ENCODE measurements at places on chromosomes 3 and 15.

- no peak for DNase-seq
These were observed 81.6 kb upstream of the PRR20G start for GRCh38 chr3:127369356-127369935.

GRCh38 chr15:45133561-45133920 lies 3.7 kb downstream of the DUOX1 start:
- no peak for DNase-seq

- DNase-seq, result no peak
These were observed 5.9 kb downstream of the PDCD10 start for GRCh38 chr3:167728632-167729323.

DNA sequence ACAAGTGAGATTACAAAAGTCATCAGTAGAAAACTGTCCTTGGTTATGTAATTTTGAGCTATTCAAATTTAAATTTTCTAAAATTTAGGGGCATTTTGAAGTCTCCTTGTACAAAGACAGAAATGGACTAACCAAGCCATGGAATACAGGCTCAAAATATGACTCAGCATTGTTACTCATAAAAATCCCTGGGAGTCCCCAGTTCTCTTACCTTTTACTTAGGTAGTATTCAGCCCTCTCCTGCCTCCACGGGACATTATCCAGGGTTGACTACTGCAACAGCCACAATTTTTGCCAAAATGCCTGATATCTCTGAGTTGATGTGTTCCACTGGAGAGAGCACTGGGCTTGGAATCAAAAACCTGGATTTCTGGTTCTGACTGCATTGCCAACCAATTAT lies 25.0 kb downstream of the CLDN18 start:
- no peak for DNase-seq

GRCh38 chr15:45457641-45458539 lies 64.7 kb downstream of the SLC30A4 start:
- peak; percentile 54 for DNase-seq

DNA sequence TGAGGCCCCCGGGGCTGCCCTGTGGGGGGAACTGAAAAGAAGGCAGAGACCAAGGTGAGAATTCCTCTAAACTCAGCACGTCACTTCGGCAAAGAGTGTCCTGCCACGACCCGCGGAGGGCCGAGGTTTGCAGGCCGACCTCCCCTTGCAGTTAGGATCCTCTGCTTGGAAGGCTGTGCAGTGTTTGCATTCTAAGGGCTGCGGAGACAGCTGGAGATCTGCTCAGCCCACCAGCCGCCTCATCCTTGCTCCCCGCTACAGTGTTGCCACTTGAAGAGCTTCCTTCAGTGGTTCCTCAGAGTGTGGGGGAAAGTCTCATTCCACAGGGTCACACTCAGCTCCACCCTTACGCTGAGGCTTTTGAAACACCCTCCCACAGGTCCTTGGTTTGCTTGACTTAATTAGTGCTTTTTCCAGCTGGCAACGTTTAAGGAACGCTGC lies 10.8 kb downstream of the SLC51A start:
- no peak for DNase-seq

DNA sequence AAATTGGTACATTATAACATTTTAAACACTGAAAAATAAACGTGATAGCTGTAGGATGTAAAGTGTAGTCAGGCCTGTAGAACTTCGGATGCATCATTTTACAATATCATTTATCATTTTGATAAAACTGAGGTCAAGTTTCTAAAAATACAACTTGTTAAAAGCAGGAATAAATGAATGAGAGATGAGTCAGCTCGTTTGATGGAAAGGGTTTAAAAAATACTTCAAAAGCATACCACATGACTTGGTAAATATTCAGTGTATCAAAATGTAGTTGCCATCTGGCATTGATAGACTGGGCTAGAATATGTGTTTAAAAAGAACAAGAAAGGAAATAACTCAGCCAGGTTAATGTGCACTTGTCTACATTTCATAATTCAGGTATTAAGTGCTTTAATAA lies 357.0 kb downstream of the TIGIT start:
- DNase-seq, result no peak

DNA sequence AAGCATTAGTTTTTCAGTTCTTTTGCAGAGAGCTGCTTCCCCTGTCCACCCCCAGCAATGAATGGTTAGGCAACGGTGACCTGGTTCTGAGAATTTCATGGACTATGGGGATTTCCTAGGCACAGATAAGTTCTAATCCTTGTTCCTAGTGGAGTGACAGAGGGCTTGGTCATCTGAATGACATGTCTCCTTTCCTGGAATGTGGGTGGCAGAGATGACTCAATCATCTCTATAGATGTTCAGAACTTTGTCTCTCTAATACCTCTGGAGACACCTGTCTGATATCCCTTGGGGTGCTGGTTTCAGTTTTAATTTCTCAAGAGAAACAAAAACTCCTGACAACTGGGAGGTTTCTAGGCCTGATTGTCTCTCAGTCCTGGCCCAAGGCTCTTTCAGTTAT lies 10.4 kb downstream of the PLA2G4E start:
- no peak for DNase-seq

GRCh38 chr15:69976366-69976994 lies 121.2 kb downstream of the TLE3 start:
- peak; percentile 17 for DNase-seq

GRCh38 chr15:89494031-89494430 lies 2.4 kb downstream of the RHCG start:
- DNase-seq, result no peak

DNA sequence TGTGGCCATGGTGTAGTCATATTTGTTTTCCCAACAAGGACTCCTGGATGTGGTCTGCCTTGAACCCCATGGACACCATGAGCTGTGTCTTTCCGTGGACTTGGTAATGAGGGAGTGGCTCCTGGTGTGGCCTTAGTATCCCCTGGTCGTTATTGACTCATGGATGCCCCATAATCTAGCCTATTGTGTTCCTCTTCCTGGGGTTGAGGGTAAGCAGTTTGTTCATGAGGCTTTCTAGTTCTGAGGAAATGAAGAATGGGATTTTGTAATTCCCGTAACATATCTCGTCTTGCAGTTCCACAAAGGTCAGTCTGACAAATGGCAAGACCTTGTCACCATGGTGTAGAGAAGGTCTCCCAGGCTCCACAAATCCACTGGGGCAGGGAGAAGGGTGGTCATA lies 22.6 kb downstream of the RAB7A start:
- DNase-seq, result no peak

GRCh38 chr15:42143356-42143755 lies 13.1 kb downstream of the PLA2G4F start:
- no peak for DNase-seq

DNA sequence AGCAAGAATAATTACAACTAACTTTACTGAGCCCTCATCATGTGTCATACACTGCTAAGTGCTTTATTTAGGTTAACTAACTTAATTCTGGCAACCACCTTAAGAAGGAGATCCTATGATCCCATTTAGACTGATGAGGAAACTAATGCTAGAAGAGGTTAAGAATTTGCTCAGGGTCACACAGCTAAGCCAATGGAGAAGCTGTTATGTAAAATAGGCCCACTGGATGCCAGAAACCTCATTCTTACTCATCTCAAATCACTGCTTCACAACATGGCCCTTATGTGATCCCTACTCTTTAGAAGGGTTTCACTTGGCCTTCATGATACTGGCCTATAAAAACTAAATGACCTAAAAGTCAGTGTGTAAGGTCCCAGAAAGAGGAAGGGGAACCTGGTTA lies 41.2 kb downstream of the IMPG2 start:
- no peak for DNase-seq

GRCh38 chr3:64355401-64355807 lies 130.1 kb upstream of the PRICKLE2 start:
- no peak for DNase-seq

- DNase-seq, result no peak
These were observed 6.8 kb upstream of the RARRES1 start for GRCh38 chr3:158739078-158739477.

DNA sequence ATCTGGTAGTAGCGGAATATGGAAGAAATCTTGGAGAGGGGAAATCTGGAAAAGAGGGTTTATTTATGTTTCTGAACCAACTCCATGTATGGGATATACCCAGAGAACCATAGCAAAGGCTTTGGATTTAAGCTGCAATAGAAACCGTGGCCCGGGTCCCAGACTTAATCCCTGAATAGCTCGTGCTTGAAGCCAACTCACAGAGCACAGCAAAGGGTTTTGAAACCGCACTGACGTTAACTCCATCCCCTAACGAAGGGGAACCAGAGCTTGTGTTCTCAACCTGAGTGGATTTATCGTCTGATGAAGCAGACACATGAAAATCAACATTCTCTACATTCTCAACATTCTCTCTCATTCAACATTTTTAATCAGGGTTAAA lies 154.6 kb downstream of the APBA2 start:
- DNase-seq, result no peak

GRCh38 chr3:194003114-194004057 lies 132.6 kb upstream of the HES1 start:
- DNase-seq, result peak; percentile 62

GRCh38 chr3:116067326-116067725 lies 378.0 kb downstream of the LSAMP start:
- no peak for DNase-seq

- no peak for DNase-seq
These were observed 28.5 kb upstream of the MYO5C start for GRCh38 chr15:52324109-52324508.

DNA sequence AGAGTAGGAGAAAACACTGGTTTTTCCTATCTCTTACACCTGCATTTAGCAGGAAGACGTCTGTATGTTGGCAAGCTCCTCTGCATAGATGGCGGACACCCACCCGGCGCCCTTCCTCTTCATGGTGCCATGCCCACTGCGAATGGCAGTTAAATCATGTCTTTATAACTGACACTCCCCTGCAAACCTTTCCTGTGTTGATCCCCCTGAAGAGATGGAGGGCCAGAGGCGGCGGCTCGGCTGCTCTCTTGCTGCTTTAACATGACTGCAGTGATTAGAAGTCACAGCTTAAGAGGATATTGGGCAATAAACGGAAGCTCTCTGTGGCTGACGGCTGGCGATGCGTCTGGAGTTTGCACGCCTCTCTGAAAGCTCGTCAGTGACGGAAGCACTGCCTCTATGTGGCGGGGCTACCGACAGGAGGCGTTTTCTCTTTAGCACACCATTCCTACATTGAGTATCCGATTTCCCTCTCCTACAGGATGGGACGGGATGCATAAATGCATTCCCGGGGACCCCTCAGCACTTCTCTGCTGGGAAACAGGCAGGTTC lies 25.5 kb upstream of the SNRPA1 start:
- no peak for DNase-seq

DNA sequence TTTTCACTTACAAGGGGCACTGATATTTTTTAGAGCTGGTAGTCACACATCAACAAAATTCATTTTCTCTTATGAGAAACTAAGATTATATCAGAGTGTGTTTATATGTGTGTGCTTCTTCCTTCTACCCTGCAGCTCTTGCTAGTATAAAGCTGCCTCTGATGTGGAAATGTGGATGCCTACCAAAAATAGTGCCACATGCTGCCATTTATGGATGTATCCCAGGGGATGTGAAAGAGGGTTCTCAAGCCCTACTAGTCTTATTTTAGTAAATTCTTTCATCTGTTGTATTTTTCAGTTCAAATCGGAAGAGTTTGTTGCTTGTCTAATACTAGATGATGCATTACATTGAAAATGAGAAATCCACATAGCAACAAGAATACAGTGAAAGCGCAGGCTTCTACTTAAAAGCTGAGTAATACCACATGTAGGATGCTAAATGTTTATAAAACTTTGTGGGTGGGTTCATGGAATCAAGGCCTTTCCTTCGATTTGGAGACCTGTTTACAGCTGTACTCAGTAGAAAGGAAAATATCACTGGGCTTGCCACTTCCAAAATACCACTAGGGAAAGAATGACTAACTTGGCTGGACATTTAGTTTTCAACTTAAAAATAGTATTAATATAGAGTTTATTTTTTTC lies 399.2 kb downstream of the EPHA3 start:
- DNase-seq, result no peak

DNA sequence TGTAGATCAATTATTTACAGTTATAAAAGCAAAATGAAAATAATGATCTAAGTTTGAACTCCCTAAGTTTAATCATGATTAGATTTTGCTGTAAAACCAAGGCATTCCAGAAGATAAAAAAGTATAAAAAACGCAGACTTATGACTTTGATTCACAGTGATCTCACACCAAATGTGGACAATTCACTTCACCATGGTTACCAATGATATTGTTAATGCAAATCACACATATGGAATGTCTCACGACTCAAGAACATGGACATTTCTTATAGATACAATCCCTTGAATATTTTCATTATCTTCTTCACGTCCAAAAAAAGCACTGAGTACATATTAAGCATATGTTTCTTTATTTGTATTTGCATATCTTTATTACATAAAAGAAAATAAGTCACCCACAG lies 1054.2 kb downstream of the NAALADL2 start:
- no peak for DNase-seq

GRCh38 chr3:45124352-45124751 lies 21.8 kb downstream of the CDCP1 start:
- peak; percentile 48 for DNase-seq

GRCh38 chr3:138915503-138916498 lies 31.1 kb downstream of the FOXL2 start:
- peak; percentile 92 for DNase-seq

DNA sequence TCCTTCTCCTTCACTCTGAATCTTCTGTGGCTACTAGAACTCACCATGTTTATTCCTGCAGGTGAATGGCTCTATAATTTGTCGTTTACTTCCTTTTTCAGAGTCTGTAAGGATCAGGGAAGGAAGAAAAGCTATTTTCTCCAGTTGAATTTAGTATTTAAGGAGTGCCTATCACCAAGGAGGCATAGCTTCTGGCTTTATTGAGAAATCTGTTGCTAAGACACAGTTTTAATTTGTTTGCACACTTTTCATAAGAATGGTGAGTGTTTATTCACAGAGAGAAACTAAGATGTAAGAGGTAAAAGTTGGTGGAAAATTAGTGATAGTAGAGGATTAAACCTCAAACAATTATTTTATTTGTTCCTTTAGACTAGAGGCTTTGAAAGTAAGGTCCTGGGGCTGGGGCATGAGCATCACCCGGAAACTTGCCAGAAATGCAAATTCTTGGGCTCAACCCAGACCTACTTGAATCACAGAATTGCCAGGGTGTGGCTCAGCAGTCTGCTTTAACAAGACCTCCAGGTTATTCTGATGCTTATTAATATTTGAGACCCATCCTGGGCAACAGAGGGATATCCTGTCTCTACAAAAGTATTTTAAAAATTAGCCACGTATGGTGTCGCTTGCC lies 461.3 kb downstream of the AGBL1 start:
- DNase-seq, result no peak

GRCh38 chr15:39495871-39496840 lies 84.7 kb upstream of the THBS1 start:
- no peak for DNase-seq

- DNase-seq, result no peak
These were observed 28.5 kb downstream of the MINDY4B start for GRCh38 chr3:150876611-150877265.

GRCh38 chr3:148004331-148004730 lies 595.2 kb downstream of the ZIC1 start:
- no peak for DNase-seq

GRCh38 chr3:144173491-144173890 lies 201.9 kb downstream of the DIPK2A start:
- no peak for DNase-seq

GRCh38 chr3:171157286-171157685 lies 130.8 kb upstream of the SLC2A2 start:
- no peak for DNase-seq

Measured in T1000 (cell line).